ENCODE measurements at places on chromosomes 3 and 15.

- DNase-seq: no peak
Observed at GRCh38 chr15:82790321-82790720, 15.5 kb downstream of the FSD2 start.

- no peak for DNase-seq
Observed at GRCh38 chr3:188792793-188793192, 379.0 kb upstream of the TPRG1 start.

GRCh38 chr15:64915518-64916227 is 4.0 kb downstream of the ANKDD1A start:
- no peak for DNase-seq

GRCh38 chr3:153392363-153392762 is 230.3 kb downstream of the RAP2B start:
- DNase-seq: no peak

GRCh38 chr3:4079339-4080195 is 223.6 kb upstream of the SETMAR start:
- no peak for DNase-seq

DNA sequence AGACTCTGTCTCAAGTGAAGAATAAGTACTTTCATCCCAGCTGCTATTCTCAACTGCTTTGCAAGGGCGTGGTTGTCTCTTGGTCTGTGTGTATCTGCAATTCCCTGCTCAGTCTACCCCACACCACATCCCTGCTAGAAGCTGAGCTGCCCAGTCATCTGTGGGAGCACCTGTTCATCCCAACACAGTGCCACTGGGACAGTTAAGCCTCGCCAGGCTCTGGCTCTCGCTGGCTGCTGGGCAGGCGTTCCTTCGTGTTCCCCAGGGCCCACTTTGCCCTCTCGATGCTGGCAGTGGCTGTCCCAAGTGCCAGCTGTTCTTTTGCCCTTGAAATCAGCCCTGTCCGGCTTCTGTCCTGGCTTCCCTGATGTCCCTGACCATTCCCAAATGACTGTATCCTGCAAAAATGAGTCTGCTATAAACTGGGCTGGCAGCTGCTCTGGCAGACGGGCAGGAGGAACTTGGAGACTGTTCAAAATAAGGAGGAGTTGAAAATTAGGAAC is 91.6 kb upstream of the KLHL25 start:
- no peak for DNase-seq

Data from epithelial cell of esophagus (primary cell).